ENCODE measurements at places on chromosomes 2 and 18. TPM values are rescaled to one million over a fixed set of nuclear protein-coding genes. Genes with fewer than 3 reads are reported as not detected.

Gene SMPD4
- 41.4 TPM for total RNA-seq

DNA sequence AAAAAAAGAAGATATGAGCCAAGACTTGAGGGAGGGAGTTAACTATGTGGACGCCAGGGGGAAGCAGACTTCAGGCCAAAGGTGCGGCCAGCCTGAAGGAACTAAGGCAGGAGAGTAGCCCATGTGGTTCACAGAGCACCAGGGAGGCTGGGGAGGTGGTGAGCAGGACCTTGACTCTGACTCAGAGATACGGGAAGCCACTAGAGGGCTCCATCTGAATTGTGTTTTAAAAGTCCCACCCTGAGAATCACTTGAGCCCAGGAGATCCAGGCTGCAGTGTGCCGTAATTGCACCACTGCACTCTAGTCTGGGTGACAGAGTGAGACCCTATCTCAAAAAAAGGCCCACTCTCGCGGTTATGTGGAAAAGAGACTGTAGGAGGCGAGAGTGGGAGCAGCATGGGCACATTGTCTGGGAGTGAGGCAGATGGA lies 12.3 kb downstream of the CEP192 start:
- no peak for DNase-seq
- no peak overlapping the region for H3K4me3 ChIP-seq
- peaks cover 29% of the 10 kb centered on the region for H3K36me3 ChIP-seq
- no peak overlapping the region for H3K27ac ChIP-seq
- peaks cover 5% of the 10 kb centered on the region for H3K4me1 ChIP-seq
- no peaks in the 10 kb centered on the region for H3K27me3 ChIP-seq

- DNase-seq: no peak
- H3K27ac ChIP-seq: no peak overlapping the region
- H3K36me3 ChIP-seq: no peaks in the 10 kb centered on the region
- H3K4me3 ChIP-seq: no peak overlapping the region
- peaks cover 11% of the 10 kb centered on the region for H3K4me1 ChIP-seq
Measured at GRCh38 chr2:61949714-61950560, 44.5 kb downstream of the COMMD1 start.

DNA sequence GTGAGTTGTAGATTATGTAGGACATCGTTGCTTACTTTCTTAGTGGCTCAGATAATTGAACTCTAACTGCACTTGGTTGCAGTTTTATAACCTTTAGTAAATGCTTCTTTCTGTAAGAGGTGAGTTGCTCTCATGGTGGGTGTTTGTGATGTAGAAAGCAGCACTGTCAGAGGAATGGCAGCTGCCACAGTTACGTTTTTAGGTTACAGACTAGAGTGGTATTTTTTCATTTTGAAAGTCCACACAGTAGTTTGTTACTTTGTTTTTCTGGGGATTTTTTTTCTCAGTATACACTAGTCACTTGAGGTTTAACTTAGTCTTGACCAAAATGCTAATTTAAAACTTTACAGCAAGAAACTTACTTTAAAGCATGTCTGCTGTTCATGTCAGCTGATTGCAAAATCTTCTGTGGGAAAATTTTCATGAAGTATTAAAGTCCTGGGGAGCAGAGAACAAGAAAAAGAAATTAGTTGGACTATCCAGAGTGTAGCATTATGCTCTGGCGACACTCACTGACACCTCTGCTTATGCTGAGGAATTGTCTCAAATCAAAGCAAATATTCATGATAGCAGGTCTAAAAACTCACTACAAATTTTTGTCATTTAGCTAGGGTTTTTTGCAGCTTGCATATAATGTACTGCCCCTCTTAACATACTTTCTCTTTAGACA lies 14.8 kb downstream of the AFTPH start:
- no peaks in the 10 kb centered on the region for H3K36me3 ChIP-seq
- no peaks in the 10 kb centered on the region for H3K27me3 ChIP-seq
- no peak overlapping the region for H3K4me3 ChIP-seq
- DNase-seq: no peak

GRCh38 chr2:56202381-56203121 lies 18.8 kb downstream of the CCDC85A start:
- no peaks in the 10 kb centered on the region for H3K4me1 ChIP-seq
- H3K27ac ChIP-seq: no peak overlapping the region
- DNase-seq: no peak
- H3K27me3 ChIP-seq: no peaks in the 10 kb centered on the region
- no peaks in the 10 kb centered on the region for H3K36me3 ChIP-seq
- H3K4me3 ChIP-seq: no peak overlapping the region

Measured in upper lobe of right lung (tissue), 1 donor.